Midbrain (tissue), 1 donor: ENCODE measurements at places on chromosomes 1 and 21.

DNA sequence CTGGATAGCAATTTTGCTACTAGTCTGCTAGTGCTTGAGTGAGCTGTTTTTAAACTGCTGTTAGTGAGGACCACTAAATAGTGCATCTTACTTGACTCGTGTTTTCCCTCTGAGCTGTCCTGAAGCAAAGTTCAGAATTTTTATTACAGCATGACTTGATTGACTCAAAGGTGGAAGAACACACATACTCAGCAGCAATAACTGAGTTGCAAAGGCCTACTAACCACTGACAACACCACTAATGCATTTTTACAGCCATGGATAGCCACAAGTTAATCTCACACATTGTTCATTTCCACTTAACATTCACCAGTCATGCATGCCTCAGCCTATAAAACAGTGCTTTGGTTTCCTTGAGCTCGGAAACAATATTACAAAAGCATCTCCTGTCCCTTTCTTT, 148.7 kb downstream of the RUNX1 start:
- no peak for DNase-seq

DNA sequence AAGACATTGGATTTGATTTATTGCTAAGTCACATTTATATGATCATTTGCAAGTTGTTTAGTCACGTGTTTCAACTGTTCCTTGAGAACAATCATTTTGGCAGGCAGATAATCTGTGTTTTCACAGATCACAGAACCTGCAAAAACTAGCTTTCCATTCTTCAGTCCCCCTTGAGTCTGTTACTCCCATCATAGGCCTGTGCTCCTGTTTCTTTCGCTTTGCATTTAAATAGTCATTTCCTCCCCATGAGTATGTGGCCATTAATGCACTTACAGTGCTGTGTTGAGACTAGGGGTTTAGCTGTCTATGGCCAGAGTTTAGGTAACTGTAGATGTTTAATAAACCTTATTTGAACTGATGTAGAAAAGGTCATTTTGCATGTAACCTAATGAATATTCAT, 214.5 kb downstream of the PATJ start:
- no peak for DNase-seq

GRCh38 chr1:6218375-6219164, 12.7 kb downstream of the RNF207 start:
- DNase-seq = no peak

- no peak for DNase-seq
These were observed 54.9 kb upstream of the CRB1 start for GRCh38 chr1:197213193-197213592.

GRCh38 chr1:154465621-154466195, 36.3 kb upstream of the TDRD10 start:
- DNase-seq = no peak

- DNase-seq = no peak
These were observed 126.1 kb downstream of the PLD5 start for GRCh38 chr1:242398351-242398750.

DNA sequence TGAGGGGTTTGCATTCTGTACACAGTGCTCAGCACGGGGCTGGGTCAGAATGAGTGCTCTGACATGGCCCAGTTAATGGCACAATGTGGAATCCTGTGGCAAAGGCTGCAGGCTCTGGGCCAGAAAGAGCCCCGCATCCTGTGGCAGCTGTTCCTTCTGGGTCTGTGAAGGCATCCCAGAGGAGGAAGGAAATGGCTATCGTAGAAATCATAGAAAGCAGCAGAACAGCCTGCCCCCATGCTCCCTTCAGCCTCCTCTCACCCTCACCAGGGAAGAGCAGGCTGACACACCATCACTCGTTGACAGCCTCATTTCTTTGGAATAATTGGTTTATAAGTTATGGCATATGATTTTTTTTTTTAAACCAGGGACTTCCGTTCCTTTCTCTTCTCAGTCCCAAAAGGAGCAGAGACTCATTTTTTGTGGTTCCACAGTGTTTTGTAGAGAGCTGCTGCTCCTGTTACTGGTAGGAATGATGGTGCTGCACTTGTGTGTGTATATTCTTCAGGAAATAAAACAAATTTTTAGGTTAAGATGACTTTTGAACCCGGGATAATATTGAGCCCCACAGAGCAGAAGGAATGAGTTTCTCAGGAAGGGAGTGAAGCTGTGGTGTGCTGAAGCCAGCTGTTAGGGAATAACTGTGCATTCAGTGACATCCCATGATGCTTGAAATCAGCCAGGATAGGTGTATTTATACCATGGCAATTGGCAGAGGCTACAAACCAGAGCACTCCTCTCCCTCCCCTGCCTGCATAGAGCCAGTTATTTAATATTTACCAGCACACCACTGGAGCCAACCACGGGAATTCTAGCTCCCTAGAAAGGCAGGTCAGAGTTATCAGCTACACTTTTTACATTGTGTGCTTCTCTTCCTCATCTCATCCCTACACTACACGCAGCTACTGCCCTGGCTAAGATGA, 32.0 kb downstream of the PLXNA2 start:
- no peak for DNase-seq
